Stimulated activated naive CD4-positive, alpha-beta T cell treated with Interleukin-2 at 50 U/mL for 16 hours (primary cell): ENCODE measurements at places on chromosomes 16 and 17.

DNA sequence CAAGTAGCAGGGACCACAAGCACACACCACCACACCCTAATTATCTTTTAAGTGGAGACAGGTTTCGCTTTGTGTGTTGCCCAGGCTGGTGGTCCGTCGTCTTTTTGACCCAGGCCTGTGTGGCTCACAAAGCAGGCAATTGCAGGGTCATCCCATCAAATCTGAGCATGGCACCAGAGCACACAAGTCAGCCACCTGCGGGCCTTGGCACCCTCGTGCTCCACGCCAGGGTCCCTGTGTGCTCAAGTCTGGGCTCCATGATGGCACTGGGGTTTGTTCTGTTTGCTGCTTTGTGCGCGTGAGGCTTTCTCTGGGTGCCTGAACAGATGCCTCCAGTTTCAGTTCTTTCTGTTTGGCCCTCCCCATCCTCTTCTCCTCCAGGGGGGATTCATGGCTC is 2.4 kb upstream of the CAPN15 start:
- no peak for DNase-seq

DNA sequence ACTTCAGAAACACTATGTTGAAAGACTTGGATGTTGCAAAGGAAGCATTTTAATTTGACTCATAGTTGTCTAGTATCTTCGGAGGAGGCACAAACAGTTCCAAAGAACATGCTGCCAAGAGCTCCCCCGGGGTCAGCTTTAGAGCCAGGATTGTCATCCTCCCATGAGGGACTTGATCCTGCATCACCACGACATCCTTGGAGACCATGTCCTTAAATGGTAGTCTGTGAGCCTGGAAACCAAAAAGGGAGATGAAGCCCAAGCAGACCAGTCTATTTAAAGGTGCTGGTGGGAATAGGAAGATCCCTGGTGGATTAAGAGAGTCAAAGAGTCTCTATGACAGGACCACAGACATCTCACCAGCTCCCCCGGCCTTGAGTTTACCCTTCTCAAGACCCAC is 33.3 kb upstream of the DYNLRB2 start:
- no peak for DNase-seq

- no peak for DNase-seq
Measured at GRCh38 chr17:31413081-31413799, 21.8 kb downstream of the RAB11FIP4 start.

DNA sequence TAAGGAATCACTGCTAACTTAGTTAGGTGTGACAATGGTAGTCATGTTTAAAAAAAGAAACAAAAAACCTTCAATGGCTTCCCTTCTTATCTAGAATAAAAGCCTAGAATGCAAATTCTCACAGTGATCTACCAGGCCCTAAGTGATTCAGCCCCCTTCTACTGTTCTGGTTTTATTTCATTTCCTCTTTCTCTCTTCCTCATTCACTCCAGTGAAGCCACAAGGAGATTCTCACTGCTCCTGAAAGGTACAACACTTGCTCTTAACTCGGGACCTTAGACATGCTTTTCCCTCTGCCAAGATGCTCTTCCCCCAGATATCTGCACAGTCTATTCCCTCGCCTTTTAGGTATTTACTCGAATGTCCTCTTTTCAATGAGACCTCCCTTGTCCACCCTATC is 3.7 kb downstream of the PIGS start:
- DNase-seq = no peak

DNA sequence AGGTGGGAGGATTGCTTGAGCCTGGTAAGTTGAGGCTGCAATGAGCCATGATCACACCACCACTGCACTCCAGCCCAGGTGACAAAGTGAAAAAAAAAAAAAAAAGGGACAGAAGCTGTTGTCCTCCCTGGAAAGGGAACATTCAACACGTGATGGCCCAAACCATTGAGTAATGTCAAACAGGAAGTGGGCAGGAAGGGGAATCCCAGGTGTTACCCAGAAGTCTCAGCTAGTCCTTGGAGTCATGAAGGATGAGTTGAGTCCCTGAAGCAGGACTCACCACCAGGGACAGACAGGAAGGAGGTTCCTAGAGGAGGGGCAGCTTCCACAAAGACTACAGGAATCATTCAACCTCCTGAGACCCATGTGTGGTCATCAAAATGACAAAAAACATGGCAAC is 19.8 kb upstream of the CMIP start:
- DNase-seq = no peak

- no peak for DNase-seq
Measured at GRCh38 chr17:64356304-64356686, 34.4 kb downstream of the PECAM1 start.

GRCh38 chr16:56493815-56494214 is 26.0 kb downstream of the BBS2 start:
- no peak for DNase-seq

- DNase-seq = peak; percentile 41
Measured at GRCh38 chr16:89093602-89094251, at the start of gene ACSF3. TSS of gene ACSF3 (plus strand) at chr16:89093852. CDS start at chr16:89100682, 6,830 bp downstream.

- no peak for DNase-seq
Measured at GRCh38 chr17:29038085-29038795, 4.7 kb upstream of the PIPOX start.

DNA sequence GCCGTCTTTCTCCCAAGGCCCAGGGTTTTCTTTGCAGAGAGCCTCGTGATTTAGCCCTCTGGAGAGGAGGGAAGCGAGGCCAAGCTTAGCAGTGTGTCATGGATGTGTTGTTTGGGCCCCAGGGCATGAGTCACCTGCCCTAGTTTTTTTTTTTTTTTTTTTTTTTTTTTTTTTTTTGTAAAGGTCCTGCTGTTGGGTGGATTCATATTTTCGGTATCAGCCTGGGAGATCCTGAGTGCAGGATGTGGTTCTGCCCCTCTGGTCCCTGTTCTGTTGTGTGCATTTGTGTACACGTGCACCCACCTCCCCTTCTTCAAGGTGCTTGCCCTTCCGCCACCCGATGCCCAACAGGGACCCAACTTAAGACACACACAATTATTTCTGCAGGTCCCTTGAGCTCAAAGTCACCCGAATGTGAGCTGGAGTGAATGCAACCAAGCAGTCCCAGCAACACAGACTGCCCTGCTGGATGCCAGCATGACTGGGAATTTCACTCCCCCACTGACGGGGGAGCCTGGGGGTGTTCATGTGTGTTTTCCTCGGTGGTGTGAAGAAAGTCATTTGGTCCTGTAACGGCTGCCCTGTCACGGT is 265.8 kb upstream of the TNRC6C start:
- DNase-seq = peak; percentile 9

DNA sequence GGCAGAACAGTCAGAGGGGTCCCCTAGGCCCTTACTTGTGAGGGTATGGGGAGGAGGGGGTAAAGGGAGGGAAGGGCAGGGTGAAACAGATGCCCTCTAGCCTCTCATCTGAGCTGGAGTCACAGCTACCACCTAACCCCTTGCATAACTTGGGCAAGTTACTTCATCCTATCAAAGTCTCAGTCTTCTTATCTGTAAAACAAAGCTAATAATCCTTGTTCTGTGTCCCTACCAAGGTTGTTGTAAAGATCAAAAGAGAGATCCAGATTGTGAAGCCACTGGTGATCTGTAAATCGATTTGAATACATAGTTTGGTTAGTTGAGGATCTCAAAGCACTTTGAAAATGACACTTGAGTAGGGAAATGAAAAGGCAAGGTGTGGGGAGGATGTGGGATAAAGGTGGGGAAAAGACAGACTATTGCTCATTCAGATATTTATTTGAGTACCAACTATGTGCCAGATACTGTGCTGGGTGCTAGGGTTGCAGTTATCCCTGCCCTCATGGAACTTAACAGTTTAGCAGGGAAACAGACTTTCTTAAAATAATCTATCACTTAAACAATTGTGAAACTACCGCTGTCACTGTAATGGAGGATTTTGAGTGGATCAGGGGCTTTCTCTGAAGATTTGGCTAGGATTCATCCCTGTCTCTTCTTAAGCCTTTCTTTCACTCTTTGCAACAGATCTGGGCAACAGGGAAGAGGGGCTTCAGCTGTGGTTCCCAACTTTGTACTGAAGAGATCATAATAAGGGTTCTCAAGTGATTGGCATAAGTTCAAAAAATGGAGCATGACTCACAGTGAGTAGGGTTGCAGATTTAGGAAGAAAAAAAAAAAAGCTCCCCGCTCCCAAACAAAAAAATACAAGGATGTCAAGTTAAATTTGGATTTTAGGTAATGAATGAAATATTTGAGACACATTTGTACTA is 3.0 kb downstream of the HEATR9 start:
- DNase-seq = no peak

GRCh38 chr16:48542020-48542473 is 67.9 kb downstream of the N4BP1 start:
- DNase-seq = peak; percentile 15

DNA sequence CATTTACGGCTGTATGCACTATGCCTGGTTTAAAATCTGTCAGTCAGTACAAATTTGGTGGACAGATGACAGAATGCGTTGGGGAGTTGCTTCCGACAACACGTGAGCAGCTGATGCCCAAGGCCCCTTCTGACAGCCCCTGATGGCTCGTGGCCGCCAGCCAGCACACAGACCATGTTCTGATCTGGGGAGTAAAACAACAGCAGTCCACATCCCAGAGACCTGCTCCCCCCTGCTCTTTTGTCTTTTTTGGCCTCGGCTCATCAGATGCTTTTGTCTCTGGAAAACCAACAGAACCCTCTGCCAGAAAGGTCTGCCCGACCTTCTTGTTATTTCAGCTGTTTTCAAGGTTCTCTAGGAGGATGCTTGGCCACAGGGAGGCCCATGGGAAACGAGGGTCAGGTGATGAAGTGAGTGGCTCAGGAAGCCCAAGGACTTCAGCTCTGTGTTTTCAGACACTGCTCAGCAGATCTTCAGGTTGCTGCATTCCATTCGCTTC is 10.8 kb downstream of the ARSG start:
- DNase-seq = no peak

DNA sequence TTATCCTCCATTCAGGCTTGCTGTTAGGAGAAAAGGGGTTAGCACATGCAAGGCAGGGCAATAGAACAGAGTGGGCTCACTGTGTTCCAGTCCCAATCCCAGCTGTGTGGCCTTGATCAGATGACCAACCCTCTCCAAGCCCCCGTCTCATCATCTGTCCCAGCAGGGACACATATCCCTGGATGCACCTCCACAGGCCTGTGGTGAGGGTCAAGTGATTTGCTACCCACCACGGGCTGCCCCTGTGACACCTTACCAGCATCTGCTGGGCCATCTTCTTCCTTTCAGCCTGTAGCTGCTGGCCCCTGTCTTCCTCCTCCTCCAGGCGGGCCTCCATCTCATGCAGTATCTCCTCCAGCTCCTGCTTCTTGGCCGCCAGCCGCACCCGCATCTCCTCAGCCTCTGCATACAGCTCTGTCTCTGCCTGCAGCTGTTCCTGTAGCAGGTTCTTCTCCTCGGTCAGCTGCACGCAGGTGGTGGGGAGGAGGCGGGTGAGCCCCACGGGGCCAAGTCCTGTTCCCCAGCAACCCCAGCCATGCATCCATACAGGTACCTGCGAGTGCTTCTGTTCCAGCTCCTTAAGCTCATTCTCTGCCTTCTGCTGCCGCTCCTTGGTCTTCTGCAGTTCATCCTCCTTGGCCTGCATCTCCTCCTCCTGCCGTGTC is 91.3 kb downstream of the NDE1 start:
- no peak for DNase-seq

GRCh38 chr16:67456391-67457081 is 24.4 kb downstream of the ATP6V0D1 start:
- DNase-seq = no peak
